ENCODE measurements at places on chromosomes 12 and 14.

GRCh38 chr12:10842862-10843261 lies 6.4 kb downstream of the PRR4 start:
- DNase-seq = no peak

DNA sequence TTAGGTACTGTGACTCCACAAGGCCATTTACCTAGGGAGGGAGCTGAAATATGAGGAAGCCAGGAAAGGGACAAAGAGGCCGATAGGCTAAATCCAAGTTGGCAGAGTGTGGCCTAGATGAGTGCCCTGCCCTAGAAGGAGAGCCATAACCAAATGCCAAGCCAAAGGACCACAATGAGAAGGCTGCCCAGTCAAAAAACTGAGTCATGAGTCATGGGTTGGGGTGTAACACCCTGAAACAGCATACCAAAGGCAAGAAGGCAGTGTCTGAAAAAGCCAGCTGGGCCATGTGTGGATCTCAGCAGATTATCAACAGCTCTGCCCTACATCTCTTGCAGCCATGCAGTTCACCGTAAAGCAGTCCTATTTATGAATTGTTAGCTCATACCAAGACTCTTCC lies 171.7 kb downstream of the PHLDA1 start:
- DNase-seq = no peak

- DNase-seq = no peak
These were observed 10.9 kb upstream of the RIN3 start for GRCh38 chr14:92502541-92503286.

GRCh38 chr12:24996102-24996797 lies 47.3 kb upstream of the BCAT1 start:
- no peak for DNase-seq

- no peak for DNase-seq
These were observed 3.8 kb upstream of the KRT85 start for GRCh38 chr12:52370926-52371608.

GRCh38 chr12:105843986-105844760 lies 294.6 kb downstream of the NUAK1 start:
- DNase-seq = no peak

GRCh38 chr14:100907240-100907639 lies 3.7 kb upstream of the RTL1 start:
- DNase-seq = no peak

DNA sequence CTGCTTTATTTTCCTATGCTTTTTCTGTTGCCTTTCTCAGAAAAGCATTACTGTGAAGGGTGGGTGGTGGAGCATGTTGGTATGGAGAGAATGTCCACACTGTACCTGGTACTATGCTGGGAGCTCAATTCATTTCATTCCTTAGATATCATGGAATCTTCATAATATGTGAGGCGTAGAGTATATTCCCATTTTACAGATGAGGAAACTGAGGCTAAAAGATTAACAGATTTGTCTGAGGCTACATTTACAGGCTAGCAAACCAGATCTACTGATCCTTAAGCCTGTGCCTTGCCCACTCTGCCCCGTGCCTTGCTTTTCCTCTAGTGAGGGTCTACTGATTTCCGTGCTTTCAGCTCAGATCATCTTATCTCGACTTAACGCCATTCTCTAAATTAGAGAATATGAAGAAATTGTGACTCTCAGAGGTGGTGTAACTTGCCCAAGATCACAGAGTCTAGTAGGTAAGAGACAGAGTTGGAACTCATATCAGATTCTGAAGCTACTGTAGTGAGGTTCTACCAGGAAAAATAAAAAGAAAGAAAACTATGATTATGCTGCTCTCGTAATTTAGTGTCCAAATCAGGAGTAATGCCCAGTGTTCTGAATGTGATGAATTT lies 5.5 kb downstream of the GLRX5 start:
- DNase-seq = no peak

GRCh38 chr12:126346087-126346486 lies 1280.9 kb downstream of the AACS start:
- no peak for DNase-seq

DNA sequence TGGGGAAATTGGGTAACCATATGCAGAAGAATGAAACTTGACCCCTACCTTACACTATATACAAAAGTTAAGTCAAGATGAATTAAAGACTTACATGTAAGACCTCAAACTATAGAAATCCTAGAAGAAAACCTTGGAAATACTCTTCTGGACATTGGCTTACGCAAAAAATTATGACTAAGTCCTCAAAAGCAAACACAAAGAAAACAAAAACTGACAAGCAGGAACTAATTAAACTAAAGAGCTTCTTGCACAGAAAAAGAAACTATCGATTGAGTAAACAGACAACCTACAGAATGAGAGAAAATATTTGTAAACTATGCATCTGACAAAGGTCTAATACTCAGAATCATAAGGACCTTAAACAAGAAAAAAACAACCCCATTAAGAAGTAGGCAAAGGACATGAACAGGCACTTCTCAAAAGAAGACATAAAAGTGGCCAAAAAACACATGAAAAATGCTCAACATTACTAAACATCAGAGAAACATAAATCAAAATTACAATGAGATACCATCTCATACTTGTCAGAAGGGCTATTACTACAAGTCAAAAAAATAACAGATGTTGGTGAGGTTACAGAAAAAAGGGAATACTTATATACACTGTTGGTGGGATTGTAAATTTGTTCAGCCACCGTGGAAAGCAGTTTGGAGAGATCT lies 37.0 kb upstream of the CFAP54 start:
- no peak for DNase-seq

GRCh38 chr12:10381928-10382628 lies 7.8 kb downstream of the KLRK1 start:
- DNase-seq = no peak

GRCh38 chr12:55725556-55725955 lies 3.3 kb downstream of the CD63 start:
- DNase-seq = no peak

GRCh38 chr12:55738123-55739024 lies 4.5 kb upstream of the GDF11 start:
- DNase-seq = peak; percentile 72

DNA sequence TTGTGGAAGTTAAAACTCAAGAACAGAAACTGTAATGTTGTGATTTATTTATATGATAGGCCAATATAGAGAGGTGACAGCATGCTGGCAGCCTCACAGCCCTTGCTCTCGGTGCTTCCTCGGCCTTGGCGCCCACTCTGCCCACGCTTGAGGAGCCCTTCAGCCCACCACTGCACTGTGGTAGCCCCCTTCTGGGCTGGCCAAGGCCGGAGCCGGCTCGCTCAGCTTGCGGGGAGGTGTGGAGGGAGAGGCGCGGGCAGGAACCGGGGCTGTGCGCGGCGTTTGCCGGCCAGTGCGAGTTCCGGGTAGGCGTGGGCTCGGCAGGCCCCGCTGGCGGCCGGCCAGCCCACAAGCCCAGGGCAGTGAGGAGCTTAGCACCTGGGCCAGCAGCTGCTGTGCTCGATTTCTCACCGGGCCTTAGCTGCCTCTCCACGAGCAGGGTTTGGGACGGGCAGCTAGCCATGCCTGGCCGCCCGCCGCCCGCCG lies 65.8 kb upstream of the SLC8A3 start:
- DNase-seq = no peak

DNA sequence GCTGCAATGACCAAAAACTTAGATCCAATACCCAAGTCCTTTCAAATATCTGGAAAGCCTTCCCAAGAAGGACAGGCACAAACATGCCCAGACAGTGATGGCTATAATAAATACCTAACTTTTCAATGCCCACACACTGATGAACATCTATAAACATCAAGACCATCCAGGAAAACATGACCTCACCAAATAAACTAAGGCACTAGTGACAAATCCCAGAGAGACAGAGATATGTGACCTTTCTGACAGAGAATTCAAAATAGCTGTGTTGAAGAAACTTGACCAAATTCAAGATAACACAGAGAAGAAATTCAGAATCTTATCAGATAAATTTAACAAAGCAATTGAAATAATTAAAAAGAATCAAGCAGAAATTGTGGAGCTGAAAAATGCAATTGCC lies 38.7 kb upstream of the INSM2 start:
- DNase-seq = no peak

- DNase-seq = no peak
These were observed 106.2 kb downstream of the CRACR2A start for GRCh38 chr12:3646561-3647241.

GRCh38 chr12:88266806-88267360 lies 124.8 kb downstream of the TMTC3 start:
- DNase-seq = no peak

DNA sequence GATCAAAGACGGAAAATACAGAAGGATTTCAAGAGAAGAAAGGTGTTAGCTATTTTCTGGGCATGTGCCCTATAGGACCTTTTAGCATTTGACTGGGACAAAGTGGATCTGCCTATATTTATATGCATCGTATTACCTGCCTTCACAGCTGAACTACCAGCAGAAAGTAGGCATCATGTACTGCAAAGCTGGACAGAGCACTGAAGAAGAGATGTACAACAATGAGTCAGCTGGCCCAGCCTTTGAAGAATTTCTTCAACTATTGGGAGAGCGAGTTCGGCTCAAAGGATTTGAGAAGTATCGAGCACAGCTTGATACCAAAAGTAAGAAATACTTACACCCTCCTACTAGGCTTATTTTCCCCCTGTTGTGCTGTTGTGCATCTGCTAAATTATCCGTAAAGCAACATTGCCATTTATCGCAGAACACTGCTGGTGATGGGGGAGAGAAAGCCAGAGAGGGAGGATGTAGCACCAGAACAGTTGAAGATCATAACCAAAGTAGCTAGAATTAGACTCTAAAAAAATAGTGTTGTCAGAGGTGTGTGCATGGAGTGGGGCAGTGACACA lies 282.0 kb upstream of the RGS6 start:
- DNase-seq = no peak

- DNase-seq = no peak
These were observed 24.8 kb upstream of the PPM1H start for GRCh38 chr12:62959745-62960144.

- no peak for DNase-seq
These were observed 56.4 kb upstream of the USP44 start for GRCh38 chr12:95607642-95608041.

- no peak for DNase-seq
These were observed 383.7 kb downstream of the EGLN3 start for GRCh38 chr14:33567023-33567728.

GRCh38 chr12:3305904-3306619 lies 184.9 kb upstream of the PRMT8 start:
- DNase-seq = no peak

DNA sequence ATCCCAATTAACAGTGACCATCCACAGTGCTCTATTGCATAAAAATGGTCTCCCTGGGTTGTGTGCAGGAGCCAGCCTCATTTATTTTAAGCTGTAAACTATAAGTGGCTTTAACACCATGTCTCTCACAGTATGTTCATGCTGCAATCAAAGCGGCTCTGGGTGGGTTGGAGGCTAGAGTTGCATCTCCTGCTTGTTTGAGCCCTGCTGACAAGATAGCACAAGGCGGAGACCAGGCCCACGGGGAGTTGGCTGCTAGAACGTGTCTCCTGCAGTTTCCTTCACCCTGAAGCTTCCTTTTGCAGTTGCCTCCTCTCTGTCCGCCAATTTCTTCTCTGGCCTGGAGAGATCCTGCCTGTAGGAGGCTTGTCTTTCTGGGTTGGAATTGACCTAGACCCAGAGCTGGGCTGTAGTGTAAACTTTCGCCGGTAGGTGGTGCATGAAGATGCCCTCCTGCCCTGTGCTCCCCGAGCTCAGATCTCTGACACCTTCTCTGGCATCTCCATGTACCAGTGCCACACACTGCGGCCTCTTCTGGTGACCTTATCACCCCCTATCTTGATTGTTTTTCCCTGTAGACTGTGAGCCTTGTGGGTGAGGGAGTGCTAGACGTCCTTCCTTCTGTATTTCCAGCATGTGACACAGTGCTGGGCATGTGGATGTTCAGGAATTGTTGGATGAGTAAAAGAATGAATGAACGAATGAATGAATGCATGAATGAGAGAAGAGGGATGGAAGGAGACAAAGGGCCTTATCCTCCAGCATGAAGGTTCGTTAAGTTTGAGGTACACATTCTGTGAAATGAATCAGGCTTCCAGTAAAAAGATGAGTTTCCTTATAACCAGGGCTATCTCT lies 10.4 kb downstream of the OTUB2 start:
- DNase-seq = no peak

DNA sequence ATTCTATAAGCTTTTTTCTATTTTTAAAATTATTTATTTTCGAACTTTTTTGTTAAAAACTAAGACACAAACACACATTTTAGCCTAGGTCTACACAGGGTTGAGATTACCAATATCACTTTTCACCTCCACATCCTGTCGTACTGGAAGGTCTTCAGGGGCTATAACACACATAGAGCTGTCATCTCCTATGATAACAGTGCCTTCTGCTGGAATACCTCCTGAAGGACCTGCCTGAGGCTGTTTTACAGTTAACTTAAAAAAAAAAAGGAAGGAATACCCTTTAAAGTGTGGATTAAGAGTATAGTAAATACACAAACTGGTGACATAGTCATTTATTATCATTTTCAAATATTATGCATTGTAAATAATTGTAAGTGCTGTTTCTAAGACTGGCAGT lies 43.0 kb downstream of the RASSF8 start:
- DNase-seq = no peak

DNA sequence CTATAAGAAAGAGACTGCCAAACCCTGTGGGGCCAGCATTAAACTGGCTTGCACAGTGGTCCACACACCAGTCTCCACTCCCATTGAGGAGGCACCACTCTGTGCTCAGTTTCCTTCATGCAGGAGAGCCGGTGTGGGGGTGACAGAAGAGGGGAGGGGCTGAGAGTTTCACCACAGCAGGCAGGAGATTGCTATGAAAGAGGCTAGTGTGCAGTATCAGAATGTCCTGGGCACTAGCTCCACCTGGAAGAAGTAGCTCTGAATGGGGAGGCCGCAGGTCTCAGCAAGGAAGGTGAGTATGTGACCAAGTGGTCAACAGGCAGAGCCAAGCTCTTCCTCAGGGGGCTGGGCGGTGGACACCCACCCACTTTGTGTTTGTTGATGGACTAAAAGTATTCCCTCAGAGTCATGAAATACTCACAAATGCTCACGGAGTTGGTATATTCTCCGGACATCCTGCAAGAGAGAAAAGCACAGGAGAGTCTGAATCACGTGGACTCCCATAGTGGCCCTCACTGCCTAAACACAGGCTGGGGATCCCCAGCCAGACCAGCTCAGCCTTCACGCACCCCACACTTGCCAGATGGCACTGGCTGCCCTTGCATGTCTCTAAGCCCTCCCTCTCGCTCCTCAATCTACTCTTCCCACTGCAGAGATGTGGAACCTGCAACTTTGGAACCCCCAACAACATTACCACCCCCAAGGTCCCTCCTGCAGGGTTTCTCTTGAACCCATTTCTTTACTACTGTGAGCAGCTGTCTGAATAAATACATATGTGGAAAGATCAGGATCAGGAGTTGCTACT lies 7.8 kb upstream of the KRT72 start:
- DNase-seq = no peak

DNA sequence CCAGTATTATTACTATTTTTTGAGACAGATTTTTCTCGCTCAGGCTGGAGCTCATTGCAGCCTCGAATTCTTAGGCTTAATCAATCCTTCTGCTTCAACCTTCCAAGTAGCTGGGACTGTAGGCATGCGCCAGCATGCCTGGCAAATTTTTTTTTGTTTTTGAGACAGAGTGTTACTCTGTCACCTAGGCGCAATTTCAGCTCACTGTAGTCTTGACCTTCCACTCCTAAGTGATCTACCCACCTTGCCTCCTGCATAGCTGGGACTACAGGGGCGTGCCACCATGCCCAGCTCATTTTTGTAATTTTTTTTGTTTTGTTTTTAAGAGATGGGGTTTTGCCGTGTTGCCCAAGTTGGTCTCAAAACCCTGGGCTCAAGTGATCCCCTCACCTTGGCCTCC lies 15.2 kb downstream of the ERC1 start:
- no peak for DNase-seq

GRCh38 chr14:76793956-76794355 lies 18.7 kb downstream of the ANGEL1 start:
- DNase-seq = no peak

Data from cerebellar nuclear complex (tissue), 1 donor.